ENCODE measurements at places on chromosomes 13 and 19.

DNA sequence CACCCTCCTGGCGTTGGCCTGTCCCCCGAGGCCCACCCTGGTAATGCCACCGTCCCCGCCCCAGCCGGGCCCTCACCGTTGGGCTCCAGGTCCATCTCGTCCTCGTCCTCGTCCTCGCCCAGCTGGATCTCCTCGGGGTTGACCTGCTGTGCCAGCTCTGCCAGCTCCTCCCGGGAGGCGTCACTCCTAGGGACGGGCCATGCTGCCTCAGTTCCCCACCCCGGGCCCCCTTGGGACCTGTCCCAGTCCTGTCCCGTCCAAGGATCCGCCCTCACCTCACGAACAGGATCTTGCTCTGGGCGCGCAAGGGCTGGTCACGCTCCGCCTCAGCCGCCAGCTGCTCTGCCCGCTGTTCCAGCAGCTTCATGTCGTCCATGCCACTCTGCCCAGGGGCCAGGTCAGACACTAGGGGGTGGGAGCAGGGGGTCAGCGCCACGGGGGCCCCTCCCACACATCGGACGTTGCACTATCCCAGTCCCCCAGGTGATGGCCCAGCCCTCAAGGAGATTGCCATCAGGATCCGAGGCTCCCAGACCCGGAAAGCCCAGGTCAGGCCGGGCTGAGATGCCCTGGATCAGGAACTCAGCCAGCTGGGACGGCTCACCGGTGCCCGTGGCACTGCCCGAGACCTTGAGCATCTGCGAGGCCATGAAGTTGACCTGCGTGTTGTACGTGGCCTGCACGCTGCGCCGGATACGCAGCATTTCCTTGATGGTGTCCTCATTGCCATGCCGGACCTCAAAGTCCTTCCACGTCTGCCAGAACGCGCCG is 9.5 kb downstream of the XAB2 start:
- no peak for DNase-seq

DNA sequence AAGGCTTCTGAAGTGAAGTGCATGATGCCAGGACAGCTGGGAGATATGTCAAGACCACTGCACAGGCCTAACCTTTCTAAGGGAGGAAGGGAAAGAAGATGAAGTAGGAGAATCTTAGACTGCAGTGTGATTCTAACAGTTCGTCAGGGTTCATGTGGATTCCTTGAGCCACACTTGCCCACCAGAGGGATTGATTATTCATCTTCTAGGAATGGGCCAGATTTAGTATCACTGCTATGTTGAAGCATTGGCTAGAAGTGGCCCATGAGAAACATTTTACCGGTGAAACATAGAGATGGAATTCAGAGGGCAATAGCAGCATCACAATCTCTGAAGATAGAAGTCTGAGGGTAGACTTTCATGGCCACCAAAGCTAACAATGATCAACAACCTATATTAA is 550.8 kb upstream of the SLITRK1 start:
- DNase-seq: no peak

GRCh38 chr13:25990801-25991200 is 61.0 kb downstream of the SHISA2 start:
- DNase-seq: no peak

GRCh38 chr13:58087566-58087965 is 456.0 kb downstream of the PCDH17 start:
- DNase-seq: no peak

GRCh38 chr19:39996218-39996810 is 546 bp upstream of the ZNF546 start:
- DNase-seq: no peak

GRCh38 chr13:47306991-47307390 is 410.1 kb upstream of the HTR2A start:
- DNase-seq: no peak

- no peak for DNase-seq
These were observed 40.7 kb upstream of the MCF2L start for GRCh38 chr13:112928020-112928971.

DNA sequence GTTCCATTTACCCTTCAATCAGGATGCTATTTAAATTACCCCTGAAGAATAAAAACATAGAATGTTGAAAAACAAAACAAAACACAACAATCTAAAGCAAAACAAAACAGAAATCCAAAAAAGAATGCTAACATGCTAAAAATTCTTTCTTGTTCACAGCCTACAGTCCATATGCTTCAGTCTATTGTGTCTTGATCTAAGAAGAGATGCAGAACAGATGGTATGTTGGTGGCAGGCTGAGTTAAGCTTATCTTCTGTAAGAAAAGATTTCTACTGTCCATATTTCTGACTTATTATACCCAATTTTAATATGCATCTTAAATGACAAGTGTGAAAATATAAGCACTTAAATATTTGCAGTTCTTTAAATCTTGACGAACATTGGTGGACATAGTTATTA is 356.1 kb upstream of the SLITRK1 start:
- no peak for DNase-seq

GRCh38 chr13:74210693-74211393 is 76.6 kb upstream of the KLF12 start:
- DNase-seq: no peak

DNA sequence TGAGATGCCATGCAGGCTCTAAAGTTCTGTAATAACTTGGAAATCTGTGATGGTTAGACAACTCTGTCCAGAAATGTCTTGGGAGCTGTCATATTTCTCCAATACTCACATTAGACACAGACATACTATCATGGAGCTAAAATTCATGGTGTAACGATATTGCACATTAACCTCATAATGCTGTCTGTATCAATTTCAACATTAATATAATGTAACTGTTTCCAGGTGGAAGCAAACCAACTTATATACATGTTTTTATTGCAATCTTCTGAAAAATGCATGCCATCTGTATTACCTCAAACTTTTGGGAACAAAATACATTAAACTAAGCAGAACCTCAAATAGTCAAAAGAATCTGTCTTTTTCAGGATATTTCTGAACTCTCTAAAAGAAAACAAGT is 14.7 kb upstream of the SPART start:
- no peak for DNase-seq

DNA sequence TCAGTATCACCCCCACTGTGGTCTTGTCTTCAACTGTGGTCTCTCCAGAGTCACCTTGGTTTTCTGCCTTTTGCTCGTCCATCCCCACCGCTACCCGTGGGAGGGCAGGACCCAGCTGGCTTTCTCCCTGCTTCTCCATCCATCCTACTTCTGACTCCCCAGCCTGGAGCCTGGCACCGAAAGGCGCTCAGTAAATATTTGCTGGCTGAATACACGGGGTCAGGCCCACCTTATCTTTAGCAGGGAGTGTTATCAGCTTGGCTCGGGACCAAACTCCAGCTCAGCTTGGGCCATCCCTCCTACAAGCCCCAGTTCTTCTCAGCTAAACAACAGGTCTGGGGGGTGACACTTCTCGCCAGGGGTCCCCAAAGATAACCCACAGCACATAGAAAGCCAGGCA is 62.0 kb upstream of the KLF2 start:
- no peak for DNase-seq

DNA sequence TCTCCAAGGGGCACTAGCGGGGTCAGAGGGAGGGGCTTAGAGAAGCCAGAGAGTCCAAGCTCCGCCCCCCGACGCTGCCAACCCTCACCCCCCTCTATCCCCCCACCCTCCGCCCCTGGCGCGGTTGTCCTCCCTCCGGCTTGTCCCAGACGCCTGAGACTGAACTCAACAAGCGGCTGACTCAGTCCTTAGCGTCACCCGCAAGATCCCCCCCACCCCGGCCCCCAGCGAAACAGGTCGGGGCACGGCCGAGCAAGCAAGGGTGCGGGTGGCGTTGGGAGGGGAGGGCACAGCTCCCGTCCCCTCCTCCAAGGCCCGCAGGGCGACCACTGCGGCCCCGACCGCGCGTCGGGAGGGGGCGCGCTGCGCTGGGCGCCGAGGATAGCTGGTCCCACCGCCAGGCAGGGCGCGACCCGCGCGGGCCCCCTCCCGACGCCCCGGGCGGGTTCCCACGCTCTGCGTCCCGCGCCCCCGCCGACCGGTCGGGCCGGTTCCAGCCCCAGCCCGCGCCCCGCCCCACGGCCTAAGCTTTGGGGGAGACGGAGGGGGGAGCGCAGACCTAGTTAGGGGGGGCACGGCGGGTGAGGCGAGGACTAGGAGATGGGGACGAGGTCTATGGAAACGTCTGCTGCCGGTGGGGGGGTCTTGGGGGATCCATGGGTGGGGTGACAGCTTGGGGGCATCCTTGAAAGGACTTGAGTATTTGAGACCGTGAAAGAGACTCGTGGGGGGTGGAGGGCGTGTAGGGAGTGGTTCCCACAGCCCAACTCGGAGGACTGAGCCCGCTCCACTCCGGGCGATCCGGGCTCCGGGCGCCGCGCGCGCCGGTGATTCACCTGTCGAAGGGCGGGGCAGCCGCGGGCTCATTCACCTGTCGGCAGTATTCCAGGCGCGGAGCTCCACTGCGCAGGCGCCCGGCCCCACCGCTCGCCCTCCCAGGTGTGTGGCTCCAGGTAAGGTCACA is 5.1 kb downstream of the NOTCH3 start:
- no peak for DNase-seq

DNA sequence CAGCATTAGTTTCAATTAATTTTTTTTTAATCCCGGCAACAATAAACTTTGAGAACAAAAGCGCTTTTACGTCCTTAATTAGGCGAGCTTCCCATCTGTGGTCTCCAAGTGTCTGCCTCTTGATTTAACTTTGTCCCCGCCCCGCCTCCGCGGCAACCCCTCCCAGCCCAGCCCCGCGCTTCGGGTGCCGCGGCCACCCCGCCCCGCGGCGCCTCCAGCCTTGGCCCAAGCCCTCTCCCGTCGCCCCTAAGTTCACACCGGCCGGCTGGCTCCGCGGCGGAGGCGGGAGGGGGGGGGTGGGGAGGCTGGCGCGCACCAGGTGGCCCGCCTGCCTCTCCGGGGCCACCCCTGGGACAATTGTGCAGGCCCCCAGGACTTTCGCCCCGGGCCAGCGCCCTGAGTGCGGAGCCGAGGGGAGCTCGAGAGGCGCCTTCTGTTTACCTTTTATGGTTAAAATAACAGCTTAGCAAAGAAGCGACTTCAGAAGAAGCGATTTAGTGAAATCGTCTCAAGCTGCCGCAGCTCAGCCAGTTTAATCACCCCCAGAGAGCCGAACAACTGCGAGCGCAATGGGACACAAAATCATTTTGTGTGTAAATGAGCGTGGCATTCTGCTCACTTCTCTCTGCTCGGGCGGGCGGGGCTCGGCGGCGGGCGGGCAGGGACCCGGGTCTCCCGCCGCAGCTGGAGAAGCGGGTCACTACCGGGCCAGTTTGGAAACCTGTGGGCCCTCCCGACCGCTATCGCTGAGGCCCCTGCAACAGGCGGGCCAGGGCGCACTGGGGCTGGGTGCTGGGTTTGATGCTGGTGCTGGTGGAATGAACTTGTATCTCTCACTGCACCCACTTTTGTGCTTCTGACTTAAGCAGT is 1.4 kb downstream of the KCTD15 start:
- no peak for DNase-seq

GRCh38 chr13:100835695-100836094 is 161.1 kb upstream of the TMTC4 start:
- no peak for DNase-seq

DNA sequence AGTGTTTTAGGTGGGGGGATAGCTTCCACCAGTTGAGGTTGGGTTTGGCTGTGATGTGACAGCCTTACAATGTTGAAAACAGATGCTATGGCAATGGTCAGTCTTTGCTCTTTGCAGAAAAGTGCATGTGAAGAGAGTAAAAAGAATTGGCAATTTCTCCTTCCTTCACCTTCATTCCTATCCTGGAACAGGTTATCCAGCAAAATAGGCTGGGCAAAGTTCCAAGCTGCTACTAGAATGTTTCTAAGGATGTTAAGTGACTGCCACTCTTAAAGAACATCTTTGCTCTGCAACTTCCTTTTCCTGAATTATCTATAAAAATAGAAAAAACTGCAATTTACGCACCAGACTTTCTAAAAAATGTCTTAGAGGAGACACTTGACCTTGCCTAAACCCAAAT is 50.1 kb upstream of the MYCBP2 start:
- no peak for DNase-seq

GRCh38 chr19:31109636-31110035 is 239.6 kb downstream of the TSHZ3 start:
- no peak for DNase-seq

GRCh38 chr19:36047835-36048234 is 6.2 kb downstream of the THAP8 start:
- DNase-seq: no peak

All from esophagus squamous epithelium (tissue), 5 donors.